ENCODE measurements at places on chromosomes 13 and 19. TPM values are rescaled to one million over a fixed set of nuclear protein-coding genes. Genes with fewer than 3 reads are reported as not detected.

Gene ZC3H4
- total RNA-seq = 12.7 TPM

Gene CASP14
- total RNA-seq = not detected

Gene RXFP2
- total RNA-seq = not detected

Gene SYNGR4
- total RNA-seq = not detected

Gene SNRNP70
- 280 TPM for total RNA-seq

Gene C19orf67
- total RNA-seq = not detected

Gene GRIN2D
- 0.40 TPM for total RNA-seq

Gene FSTL3
- 18.5 TPM for total RNA-seq

Gene ZNF540
- 0.13 TPM for total RNA-seq

Gene ZNF615
- total RNA-seq = 16.7 TPM

Gene ITGBL1
- total RNA-seq = 43.0 TPM

Gene FBXO27
- total RNA-seq = 1.5 TPM

Gene ZNF470
- total RNA-seq = 5.3 TPM

Gene TNFSF9
- total RNA-seq = 0.40 TPM

Gene GGN
- total RNA-seq = 0.35 TPM

Gene ZNF665
- total RNA-seq = 2.4 TPM

Gene CYP2A7
- total RNA-seq = not detected

Gene CD320
- total RNA-seq = 35.6 TPM

Gene ATP4B
- 0.07 TPM for total RNA-seq

Gene PEAK3
- not detected for total RNA-seq

Gene POSTN
- total RNA-seq = 1,586 TPM

Gene ZNF582
- 2.3 TPM for total RNA-seq

Gene CALR3
- total RNA-seq = not detected

Gene ATXN8OS
- total RNA-seq = not detected

Gene PALM3
- total RNA-seq = 0.32 TPM

Gene KCNC3
- total RNA-seq = 0.11 TPM

Gene C19orf73
- 1.2 TPM for total RNA-seq

Gene CYP2B6
- total RNA-seq = not detected

Gene PSG6
- total RNA-seq = not detected

Gene PLPPR3
- 0.33 TPM for total RNA-seq

Gene KIR3DL3
- total RNA-seq = not detected

Gene FAM124A
- 7.0 TPM for total RNA-seq

Gene MATK
- total RNA-seq = under 0.01 TPM

Gene URAD
- total RNA-seq = not detected

Gene CLEC4G
- total RNA-seq = not detected

Gene TJP3
- total RNA-seq = not detected

Data from pulmonary artery endothelial cell (primary cell).